A172 (cell line): ENCODE measurements at places on chromosomes 6 and 20. TPM values are rescaled to one million over a fixed set of nuclear protein-coding genes. Genes with fewer than 3 reads are reported as not detected.

BPIFB1 gene
- not detected in 2 replicates for total RNA-seq

NKAPL gene
- not detected in 2 replicates for total RNA-seq

TMEM200A gene
- 21.9 and 23.4 TPM in 2 replicates for total RNA-seq

MYLK4 gene
- 0.12 and 0.24 TPM in 2 replicates for total RNA-seq

TMC2 gene
- not detected in 2 replicates for total RNA-seq

BTNL2 gene
- total RNA-seq = not detected in 2 replicates

PLG gene
- total RNA-seq = not detected in 2 replicates

MCUR1 gene
- total RNA-seq = 13.9 and 18.7 TPM in 2 replicates

TP53INP2 gene
- total RNA-seq = 2.4 and 5.0 TPM in 2 replicates

COL20A1 gene
- total RNA-seq = 0.36 TPM in 1 of 2 replicates, not detected in the other

VWA7 gene
- total RNA-seq = 0.60 and 3.2 TPM in 2 replicates

DEFB129 gene
- total RNA-seq = not detected in 2 replicates

LTB gene
- total RNA-seq = not detected in 2 replicates

TGM3 gene
- 0.53 TPM in 1 of 2 replicates, not detected in the other for total RNA-seq

NDUFAF5 gene
- 38.8 and 62.8 TPM in 2 replicates for total RNA-seq

GSTA1 gene
- total RNA-seq = not detected in 2 replicates

POPDC3 gene
- 29.4 and 45.7 TPM in 2 replicates for total RNA-seq

WFDC10A gene
- total RNA-seq = not detected in 2 replicates

HAO1 gene
- not detected in 2 replicates for total RNA-seq

DACT2 gene
- total RNA-seq = not detected in 2 replicates

C20orf141 gene
- not detected in 2 replicates for total RNA-seq

TCP11 gene
- not detected in 2 replicates for total RNA-seq

AIF1 gene
- not detected in 2 replicates for total RNA-seq

SLC17A3 gene
- not detected in 2 replicates for total RNA-seq

TNNC2 gene
- total RNA-seq = not detected in 2 replicates

TFAP2C gene
- 1.9 and 2.0 TPM in 2 replicates for total RNA-seq

CTNNBL1 gene
- 35.0 and 48.0 TPM in 2 replicates for total RNA-seq

CYP24A1 gene
- total RNA-seq = 0.05 and 0.21 TPM in 2 replicates

CLVS2 gene
- not detected in 2 replicates for total RNA-seq

OR2B6 gene
- not detected in 2 replicates for total RNA-seq

ACTR5 gene
- 9.4 and 12.0 TPM in 2 replicates for total RNA-seq

CLPSL1 gene
- not detected in 2 replicates for total RNA-seq

RBM12 gene
- 50.9 and 51.3 TPM in 2 replicates for total RNA-seq

POM121L2 gene
- not detected in 2 replicates for total RNA-seq

PCSK2 gene
- total RNA-seq = not detected in 2 replicates

CLIC5 gene
- total RNA-seq = not detected in 2 replicates

TRIM15 gene
- not detected in 2 replicates for total RNA-seq

KCNG1 gene
- total RNA-seq = 6.2 and 12.4 TPM in 2 replicates

TP53TG5 gene
- total RNA-seq = not detected in 2 replicates

FERMT1 gene
- total RNA-seq = 6.5 and 7.0 TPM in 2 replicates

CCM2L gene
- total RNA-seq = not detected in 2 replicates

ATP6V1G2 gene
- 1.4 and 2.3 TPM in 2 replicates for total RNA-seq

LAMA2 gene
- 3.7 and 4.3 TPM in 2 replicates for total RNA-seq

LIME1 gene
- total RNA-seq = 53.8 and 59.0 TPM in 2 replicates

PRDM13 gene
- not detected in 2 replicates for total RNA-seq

IL17F gene
- not detected in 2 replicates for total RNA-seq

MEP1A gene
- total RNA-seq = not detected in 2 replicates

SAMD10 gene
- total RNA-seq = 0.77 TPM in 1 of 2 replicates, not detected in the other

SLC17A2 gene
- total RNA-seq = not detected in 2 replicates
